ENCODE measurements at places on chromosomes 5 and 9.

DNA sequence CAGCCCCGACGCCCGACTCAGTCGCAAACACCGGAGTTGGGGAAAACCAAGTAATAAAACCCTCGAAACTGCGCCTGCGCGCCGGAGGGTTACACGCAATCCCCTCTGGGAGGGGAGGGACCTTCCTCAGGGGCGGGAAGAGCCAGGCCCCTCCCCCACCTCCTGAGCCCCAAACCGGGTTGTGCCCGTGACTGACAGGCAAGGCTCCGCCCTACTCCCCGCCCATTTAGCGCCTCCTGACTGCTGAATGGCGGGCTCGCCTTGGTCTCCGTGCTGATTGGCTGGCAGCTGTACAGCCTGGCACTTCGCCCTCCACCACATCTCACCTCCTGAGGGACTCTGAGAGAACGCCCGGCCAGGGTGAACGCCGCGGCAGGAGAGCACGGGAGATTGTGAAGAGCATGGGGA lies at the start of gene PRDM9:
TSS of gene PRDM9 (plus strand) at position 332 of the 408 bp plus-strand sequence. CDS start 1,425 bp downstream, outside the sequence.
- DNase-seq, result no peak

DNA sequence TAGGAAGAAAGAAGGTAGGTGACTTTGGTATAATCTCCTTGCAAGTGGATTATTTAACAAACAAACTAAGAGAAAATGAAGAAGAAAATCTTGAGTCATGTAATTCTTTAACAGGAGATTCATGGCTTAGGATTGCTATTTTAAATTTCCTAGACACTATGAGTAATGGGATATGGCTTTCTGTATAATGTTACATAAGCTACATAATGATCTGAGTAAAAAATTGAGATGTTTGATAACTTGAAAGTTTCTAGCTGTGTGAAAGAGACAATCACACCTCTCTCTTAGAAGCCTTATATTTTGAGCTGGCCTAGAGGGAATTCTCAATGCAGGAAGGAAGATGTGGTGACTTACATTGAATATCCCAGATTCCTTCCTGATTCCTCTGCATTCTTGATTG lies 92.5 kb downstream of the CDH9 start:
- no peak for DNase-seq

GRCh38 chr5:173953528-173954090 lies 35.4 kb upstream of the C5orf47 start:
- no peak for DNase-seq

- no peak for DNase-seq
These were observed 47.5 kb downstream of the NLN start for GRCh38 chr5:65769539-65769938.

DNA sequence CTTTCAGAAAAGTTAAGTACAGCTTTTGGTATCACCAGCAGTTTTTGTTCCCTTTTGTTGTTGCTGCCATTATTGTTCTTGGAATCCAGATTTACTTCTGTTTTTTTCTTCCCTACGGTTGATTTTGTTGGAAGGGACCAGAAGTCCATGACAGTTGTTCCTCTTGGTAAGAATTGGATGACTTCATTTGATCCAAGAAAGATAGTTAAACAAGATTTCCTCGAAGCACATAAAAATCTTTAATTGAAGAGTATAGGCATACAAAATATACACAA lies 65.4 kb downstream of the CDC42SE2 start:
- no peak for DNase-seq
